Stimulated activated CD8-positive, alpha-beta memory T cell treated with anti-CD3 and anti-CD28 coated beads, Interleukin-7, amount 100 ng/mL, for 1 hour (primary cell): ENCODE measurements at places on chromosomes 11 and 22.

GRCh38 chr11:19719960-19720359, 7.3 kb downstream of the NAV2 start:
- no peak for DNase-seq

- no peak for DNase-seq
Measured at GRCh38 chr11:123570939-123571580, 83.4 kb downstream of the SCN3B start.

- no peak for DNase-seq
Measured at GRCh38 chr11:75339685-75340409, 11.6 kb downstream of the ARRB1 start.

DNA sequence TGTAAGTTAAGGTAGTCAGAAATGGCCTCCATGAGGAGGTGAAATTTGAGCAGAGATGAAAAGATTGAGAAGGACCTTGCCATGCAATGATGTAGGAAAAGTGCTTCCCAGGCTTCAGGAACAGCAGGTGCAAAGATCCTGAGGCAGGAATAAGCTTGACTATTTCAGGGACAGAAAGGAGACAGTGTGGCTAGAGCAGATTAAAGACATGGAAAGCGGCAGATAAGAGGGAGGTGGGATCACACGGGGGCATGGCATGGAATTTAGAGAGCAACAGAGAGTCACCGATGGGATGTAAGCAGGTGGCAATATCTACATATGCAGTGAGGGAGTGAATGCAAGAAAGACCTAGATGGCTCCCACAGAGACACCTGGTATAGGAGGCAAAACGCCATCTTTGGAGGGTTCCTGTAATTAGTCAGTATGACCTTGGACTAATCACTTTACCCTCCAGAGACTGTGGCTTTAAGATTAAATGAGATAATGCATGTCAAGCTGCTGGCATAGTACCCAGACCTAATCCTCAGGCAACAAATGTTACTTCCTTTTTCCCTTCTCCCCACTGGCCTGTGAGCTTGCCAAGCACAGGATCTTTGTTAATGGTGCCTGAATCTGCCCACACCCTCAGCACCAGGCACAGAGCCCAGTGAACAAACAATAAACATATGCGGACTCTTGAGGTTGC, 24.6 kb upstream of the ACER3 start:
- no peak for DNase-seq

DNA sequence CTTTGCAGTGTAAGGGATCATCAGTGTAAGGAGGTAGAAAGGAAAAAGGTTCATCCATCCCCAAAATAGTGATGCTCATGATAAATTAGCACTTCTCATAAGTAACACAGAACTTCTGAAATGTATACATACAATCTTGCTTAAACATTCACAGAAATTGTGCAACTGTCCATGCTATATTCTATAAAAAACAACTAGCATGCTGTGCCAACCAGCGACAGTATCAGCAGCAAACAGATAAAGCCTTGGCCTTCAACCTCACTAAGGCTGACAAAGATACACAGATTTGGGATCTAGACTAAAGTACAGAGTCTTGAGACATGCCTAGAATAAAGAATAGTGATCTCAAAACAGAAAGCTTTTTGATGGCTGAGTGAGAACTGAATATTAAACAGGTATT, 74.1 kb upstream of the CHRM4 start:
- DNase-seq = no peak

DNA sequence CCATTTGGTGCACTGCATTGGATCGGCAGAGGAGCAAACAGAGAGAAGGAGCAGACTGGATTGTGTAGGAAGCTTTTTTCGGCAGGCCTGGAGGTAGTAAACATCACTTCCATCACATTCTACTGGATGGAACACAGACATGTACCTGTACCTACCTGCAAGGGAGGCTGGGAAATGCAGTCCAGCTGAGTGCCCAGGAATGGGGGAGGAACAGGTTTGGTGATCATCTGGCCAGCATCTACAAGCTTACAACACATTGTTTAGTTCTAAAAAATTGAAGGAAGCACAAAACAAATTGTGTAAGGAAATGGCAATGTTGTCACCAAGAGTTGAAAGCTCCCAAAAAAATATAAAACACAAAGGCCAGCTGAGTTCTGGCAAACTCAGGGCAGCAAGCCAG, 19.1 kb downstream of the SMIM38 start:
- DNase-seq = no peak

- no peak for DNase-seq
Measured at GRCh38 chr11:27623945-27624523, 76.2 kb downstream of the BDNF start.

GRCh38 chr22:32911503-32911902, 110.0 kb downstream of the TIMP3 start:
- DNase-seq = no peak

DNA sequence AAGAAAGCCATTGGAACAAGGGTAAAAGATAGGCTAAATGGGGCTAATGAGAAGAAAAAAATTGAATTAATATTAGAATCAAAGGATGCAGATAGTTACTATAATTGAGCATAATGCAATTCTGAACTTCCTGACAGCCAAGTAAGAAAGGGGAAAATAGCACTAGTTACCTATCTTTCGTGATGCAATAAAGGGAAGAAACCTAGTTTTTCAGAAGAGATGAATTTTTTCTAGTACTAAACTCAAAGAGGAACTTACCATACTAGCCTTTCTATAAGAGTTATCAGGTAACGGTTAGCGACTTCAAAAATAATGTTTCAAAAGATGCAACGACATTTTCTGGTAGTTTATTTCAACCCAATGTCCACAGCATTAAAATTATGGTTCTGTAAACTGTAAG, 8.8 kb upstream of the WT1 start:
- no peak for DNase-seq

GRCh38 chr11:125261588-125261987, 97.0 kb downstream of the PKNOX2 start:
- no peak for DNase-seq

DNA sequence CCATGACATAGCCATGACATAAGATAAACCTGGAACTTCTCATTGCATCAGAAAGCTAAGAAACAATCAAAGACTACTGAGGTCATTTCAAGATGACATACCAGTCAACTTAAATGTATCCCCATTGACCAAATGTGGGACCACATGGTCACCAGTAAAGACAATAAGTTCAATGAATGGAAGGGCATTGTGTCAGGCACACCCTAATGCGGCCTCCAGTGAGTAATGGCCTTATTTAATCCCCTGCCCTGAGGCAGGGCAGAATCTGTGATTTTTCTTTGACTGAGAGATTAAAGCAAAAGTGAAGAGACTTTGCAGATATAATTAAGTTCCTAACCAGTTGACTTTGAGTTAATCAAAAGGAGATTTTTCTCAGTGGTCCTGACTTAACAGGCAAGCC, 17.3 kb upstream of the SYT8 start:
- no peak for DNase-seq

GRCh38 chr11:37282367-37282766, 684.3 kb upstream of the RAG2 start:
- no peak for DNase-seq

- DNase-seq = no peak
Measured at GRCh38 chr11:23988381-23989006, 508.4 kb upstream of the LUZP2 start.

- DNase-seq = no peak
Measured at GRCh38 chr11:103889679-103890078, 146.8 kb upstream of the DDI1 start.

GRCh38 chr11:59544869-59545178, 33.5 kb downstream of the OR4D9 start:
- DNase-seq = no peak

DNA sequence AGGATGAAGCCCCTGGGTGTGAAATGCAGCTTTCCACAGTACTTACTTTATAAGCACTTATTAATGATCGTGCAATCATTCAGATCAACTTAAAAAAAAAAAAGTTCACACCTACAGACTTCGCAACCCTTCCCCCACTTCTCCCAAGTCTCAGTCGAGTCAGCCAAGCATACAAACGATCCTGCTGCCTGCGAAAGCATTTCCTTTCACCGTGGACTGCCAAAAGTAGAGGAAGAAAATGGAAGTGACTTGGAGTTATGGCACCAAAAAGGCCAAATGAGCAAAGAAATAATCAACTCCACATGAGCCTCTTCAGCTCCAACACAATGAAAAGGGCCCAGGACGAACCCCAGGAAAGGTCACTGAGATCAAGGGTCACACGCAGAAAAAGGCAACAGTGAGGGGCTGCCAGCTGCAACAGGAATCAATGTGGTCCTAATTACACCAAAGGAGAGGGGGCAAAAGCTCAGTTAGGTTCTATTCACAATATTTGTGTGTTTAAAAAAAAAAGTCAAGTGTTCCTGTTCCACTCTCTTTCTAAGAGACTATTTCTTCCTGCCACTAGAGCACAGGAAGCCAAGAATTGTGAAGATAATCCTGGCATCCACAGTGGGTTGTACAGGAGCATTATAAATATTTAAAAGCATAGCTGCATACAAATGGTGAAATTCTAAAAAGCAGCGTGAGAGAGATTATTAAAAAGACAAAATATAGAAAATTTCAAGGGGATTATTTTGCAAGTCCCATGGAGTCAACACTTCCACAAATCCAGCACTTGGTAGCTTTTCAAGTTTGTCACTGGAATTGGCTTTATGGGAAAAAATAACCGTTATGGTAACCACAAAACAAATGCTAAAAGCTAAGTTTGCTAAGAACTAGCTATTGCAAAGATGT, 28.4 kb downstream of the CDON start:
- DNase-seq = no peak
